ENCODE measurements at places on chromosomes 1 and 21.

- no peak for DNase-seq
Observed at GRCh38 chr1:58454385-58454784, 92.1 kb downstream of the OMA1 start.

DNA sequence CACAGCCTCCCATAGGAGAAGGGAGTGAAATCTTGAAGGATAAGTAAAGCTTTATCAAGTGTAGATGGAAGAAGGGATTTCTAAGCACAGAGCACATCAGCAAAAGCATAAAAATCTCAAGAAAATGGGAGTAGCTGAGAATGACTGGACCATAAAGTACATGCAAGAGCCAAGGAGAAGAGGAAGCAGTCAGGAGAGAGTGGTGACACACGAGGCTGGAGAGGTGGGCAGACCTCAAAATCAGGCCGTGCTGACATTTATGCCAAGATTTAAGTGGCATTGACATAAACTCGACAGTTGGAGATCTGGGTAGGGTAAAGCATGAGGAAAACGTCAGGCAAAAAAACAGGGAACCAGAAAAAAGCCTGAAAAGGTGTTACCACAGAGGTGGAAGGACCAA lies 62.3 kb downstream of the GFI1 start:
- DNase-seq = no peak

- DNase-seq = no peak
Observed at GRCh38 chr1:55352080-55352810, 137.1 kb upstream of the USP24 start.

GRCh38 chr1:19872190-19872589 lies 10.0 kb upstream of the OTUD3 start:
- no peak for DNase-seq

DNA sequence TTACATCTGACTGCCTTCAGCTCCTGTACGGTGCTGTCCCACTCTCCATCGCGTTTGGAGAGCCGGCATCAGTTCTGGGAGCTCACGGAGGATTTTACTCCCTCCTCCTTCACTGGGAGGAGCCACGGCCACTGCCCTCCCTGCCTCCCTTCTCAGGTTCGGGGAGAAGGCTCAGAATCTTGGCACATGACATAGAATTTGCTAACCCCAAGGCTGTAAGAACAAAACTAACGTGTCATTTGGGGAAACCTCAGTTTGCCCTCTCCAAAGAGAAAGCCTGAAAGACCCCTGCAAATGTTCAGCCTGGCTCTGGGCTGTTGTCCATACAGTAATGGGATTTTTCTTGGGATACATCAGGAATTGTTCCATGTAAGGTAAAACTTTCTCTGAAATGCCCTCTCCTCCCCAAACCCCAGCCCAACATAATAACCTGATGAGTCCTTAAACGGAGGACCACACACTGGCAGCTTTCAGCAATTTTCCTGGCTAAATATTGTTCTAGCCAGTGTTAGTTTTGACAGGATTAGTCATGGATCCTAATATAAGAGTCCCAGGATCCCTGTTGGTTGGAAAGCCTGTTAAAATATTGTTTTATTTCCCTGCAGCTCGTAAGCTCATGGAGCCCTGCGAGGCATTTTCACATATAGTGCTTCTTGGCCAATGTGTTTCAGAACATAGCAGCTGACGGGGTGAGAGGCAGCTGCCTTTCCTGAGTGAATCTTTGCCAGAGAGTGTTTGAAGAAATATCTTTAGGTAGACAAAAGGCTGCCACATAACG lies 98.8 kb downstream of the RHOU start:
- no peak for DNase-seq

DNA sequence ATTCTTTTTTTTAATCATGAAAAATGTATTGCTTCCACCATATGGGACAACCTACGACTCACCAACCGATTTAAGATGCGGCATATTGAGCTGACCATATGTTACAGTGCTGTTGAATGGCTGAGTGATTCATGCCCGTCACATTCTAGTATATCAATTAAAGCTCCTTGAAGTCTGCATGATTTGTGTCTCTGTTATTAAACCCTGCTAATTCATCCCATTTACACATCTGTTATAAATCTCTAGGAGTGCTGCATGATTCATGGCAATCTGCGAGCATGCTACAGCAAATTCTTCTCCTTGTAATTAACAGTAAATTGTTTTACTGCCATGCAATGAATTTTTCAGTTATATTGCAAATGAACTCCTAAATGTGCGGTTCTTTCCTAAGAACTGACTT lies 239.8 kb downstream of the USH2A start:
- peak; percentile 7 for DNase-seq

GRCh38 chr1:161738627-161739287 lies 10.8 kb upstream of the DUSP12 start:
- peak; percentile 66 for DNase-seq

- DNase-seq = peak; percentile 4
Observed at GRCh38 chr1:92298213-92298572, 594 bp downstream of the GLMN start.

DNA sequence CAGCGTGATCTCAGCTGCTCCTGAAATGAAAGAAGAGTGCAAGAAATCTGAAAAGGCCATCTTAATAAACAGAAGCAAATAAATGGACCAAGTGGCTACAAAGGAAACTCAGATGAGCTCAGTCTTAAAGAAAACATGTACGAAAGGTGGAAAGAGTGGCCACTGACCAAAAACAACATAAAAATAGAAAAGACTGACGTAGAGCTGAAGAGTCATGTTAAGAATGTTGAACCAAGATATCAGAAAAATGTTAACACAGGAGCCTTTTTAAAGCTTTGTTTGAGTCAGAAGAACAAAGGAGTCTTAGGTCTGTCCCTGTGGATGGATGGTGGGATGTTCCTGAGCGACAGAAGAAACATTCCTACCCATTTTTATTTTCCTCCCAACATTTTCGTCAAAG lies 30.8 kb upstream of the ZNF648 start:
- DNase-seq = no peak

- no peak for DNase-seq
Observed at GRCh38 chr1:202750761-202751160, 40.5 kb upstream of the SYT2 start.

GRCh38 chr1:10459184-10459583 lies 9.4 kb downstream of the CORT start:
- DNase-seq = peak; percentile 77

GRCh38 chr21:27776925-27777553 lies 810.2 kb upstream of the ADAMTS5 start:
- DNase-seq = no peak

DNA sequence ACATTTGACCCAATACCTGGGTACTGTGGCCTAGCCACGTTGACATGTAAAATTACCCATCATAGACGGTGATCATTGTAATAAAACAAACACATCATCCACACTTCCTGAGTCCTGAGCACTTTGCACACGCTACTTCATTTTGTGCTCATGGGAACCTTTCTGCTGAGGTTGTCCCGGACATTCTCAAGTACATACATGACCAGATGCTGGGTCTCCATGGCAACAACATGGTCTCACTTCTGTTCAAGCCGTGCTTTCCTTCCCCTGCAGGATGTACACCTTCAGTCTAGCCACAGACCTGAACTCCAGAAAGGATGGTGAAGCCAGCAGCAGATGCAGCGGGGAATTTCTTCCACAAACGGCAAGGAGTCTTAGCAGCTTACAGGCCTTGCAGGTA lies 22.7 kb downstream of the UBASH3A start:
- DNase-seq = no peak

- DNase-seq = peak; percentile 36
Observed at GRCh38 chr1:245512181-245512888, 357.6 kb downstream of the KIF26B start.
